ENCODE measurements at places on chromosomes 1 and 21.

DNA sequence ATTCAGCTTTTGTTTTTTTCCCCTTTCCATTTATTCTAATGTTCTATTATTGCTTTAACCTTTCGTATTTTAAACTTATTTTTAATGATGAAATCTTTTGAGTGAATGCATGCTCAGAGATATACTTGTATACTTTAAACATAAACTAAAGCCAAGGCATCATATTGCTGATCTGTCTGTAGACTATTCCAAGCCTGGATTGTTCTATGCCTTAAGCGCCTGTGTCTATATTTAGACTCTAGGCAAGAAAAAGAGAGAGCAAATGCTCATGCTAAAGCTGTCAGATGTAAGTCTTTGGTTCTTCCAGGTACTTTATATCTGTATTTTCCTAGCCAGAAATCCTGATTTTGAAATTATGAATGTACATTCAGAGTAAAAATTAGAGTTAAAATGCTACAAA is 14.4 kb downstream of the SH3GLB1 start:
- no peak for DNase-seq

- DNase-seq: no peak
Observed at GRCh38 chr1:234162661-234163060, 210.6 kb upstream of the COA6 start.

DNA sequence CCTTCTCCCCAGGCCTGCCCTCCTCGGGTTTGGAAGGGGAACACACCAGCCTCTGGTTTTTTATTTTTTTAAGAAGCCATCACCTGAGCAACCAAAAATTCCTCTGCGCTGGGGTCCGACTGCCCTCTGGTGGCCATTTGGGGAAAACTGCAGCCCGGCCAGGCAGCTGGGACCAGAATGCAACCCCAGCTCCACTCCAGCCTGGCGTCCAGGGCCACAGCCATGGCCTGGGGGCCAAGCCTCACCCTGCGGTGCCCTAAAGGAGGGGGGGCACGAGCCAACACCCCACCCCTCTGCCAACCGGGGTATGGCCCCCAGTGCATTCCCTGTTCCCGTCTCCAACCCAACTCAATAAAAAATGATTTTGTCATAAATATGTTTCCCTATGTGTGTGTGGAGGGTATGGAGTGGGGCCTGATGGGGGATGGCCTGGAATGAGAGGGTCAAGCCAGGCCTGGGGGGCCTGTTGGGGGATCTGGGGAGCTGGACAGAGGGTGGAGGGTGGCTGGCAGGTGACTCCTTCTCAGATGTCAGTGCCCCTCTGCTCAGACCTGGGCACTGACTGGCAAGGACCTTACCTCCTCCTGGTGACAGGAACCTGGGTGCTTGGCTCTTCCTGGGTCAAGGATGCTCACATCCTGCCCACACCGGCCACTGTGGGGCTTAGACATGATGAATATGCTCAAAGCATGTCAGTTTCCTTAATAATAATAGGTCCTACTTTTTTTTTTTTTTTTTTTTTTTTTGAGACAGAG is 3.2 kb downstream of the GPR3 start:
- DNase-seq: peak; percentile 81

DNA sequence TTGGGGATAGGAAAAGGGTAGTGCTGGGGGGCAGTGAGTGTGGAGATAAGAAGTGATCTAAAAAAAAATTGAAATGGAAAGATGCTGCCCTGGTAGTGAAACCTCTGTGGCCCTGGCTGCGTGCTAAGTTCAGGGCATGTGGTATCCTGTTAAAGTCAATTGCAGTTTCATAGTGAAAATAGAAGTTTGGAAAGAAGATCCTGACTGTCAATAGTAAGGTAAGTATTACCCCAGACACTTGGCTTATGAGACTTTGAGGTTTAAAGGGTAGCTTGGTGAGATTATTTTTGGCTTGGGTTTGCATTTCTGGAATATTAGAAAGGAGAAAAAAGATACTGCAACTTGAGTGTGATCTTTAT is 6.8 kb downstream of the ARID1A start:
- peak; percentile 54 for DNase-seq

DNA sequence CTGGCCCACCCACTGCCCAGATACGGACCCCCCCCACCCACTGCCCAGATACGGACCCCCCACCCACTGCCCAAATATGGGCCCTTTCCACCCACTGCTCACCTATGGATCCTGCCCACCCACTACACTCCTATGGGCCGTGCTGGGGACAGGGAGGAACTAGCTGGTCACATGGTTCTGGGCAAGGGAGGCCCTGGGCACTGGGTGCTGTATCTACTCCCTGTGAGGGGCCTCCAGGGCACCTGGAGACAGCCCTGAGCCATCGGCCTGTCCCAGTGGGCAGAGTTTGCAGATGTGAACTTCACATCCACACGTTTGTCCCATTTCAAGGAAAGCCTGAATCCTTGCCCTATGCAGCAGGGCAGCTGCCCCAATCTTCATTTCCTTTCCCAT is 71.4 kb upstream of the COL6A1 start:
- no peak for DNase-seq

GRCh38 chr1:215568299-215568692 is 1.2 kb downstream of the KCTD3 start:
- DNase-seq: no peak

- peak; percentile 26 for DNase-seq
Observed at GRCh38 chr1:147539122-147539575, 2.2 kb upstream of the BCL9 start.

DNA sequence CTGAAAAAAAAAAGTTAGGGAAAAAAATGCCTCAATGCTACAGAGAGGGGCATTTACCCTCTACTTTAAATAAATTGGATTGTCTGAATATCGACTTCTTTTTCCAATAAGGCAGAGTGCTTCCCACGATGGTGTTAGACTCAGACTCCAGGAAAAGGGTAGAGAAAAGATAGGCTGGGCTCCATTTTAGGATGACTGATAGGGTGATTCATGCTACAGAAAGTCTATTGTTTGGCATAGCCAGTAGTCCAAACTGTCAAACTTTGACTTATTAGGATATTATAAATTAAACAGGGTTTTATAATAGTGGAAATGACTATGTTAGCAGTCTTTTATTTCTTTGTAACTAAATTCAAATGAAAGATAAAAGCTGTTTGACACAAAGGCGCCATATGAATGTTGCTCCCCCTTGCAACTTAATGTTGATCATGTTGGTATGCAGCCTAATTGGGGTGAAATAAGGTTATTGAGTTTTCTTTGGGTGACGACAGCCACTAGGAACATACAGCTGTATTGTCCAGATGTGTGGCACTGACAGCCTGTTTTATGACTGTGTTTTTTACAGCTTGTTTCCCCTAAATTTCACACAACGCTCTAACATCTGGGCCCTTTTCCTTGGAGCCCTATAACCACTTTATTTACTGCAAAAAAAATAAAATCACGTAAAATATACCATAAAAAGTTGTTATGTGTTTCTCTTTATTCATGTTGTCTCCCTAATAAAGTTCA is 69.3 kb downstream of the SPAG17 start:
- DNase-seq: no peak

DNA sequence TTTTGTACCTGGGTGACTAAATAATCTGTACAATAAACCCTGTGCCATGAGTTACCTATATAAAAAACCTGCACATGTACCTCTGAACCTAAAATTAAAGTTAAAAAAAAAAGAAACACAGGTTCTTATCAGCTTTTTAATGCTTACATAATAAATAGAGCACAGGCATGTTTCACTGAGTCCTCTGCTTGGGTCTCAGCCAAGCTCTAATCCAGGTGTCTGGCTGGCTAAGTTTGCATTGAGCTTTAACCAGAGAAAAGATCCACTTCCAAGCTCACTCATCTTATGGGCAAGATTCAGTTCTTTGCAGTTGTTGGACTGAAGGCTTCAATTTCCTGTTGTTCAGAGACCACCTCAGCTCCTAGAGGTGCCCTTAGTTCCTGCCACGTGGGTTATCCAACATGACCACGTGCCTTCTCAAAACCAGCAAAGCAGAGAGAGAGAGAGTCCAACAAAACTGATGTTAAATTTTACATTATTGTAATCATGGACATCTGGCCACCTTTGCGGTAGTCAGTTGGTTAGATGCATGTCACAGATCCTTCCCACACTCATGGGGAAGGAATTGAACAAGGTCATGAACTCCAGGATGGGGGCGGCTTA is 68.2 kb upstream of the TMPRSS2 start:
- DNase-seq: no peak

DNA sequence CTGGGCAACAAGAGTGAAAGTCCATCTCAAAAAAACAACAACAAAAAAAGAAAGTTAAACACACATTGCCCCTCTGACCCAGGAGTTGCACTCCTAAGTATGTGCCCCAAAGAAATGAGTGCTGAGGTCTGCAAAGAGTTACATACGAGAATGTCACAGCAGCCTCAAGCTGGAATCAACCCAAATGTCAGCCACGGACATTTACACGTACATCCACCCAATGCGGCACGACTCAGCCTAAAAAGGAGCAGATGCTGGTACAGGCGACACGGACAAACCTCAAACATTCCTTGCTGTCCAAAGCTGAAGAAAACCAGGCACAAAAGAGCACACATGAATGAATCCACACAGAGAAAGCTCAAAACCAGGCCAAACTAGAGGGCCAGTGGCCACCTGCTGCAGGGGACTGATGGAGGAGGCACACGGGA is 46.8 kb upstream of the ECE1 start:
- DNase-seq: no peak

- DNase-seq: peak; percentile 52
Observed at GRCh38 chr1:156750711-156751450, 594 bp downstream of the HDGF start.

DNA sequence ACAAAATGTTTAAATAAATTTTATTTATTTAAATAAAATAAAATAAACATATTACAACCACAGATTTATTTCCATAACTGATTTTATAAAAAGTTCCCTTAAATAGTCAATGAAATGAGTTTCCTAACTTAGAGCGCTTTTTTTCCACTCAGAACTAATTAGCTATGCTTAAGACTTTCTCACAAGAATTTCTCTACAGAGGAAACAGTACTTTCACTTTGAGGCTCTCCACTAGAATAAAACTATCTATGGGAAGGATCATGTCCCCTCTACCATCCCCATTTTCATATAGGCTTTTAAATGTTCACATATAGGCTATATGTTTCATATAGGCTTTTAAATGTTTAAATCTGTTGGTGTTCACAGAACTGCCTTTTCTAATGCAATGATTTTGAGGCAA is 40.0 kb upstream of the DPH5 start:
- no peak for DNase-seq

- DNase-seq: no peak
Observed at GRCh38 chr1:17741052-17741451, 14.1 kb upstream of the ACTL8 start.

GRCh38 chr1:207396168-207396746 is 57.9 kb upstream of the CR2 start:
- no peak for DNase-seq

DNA sequence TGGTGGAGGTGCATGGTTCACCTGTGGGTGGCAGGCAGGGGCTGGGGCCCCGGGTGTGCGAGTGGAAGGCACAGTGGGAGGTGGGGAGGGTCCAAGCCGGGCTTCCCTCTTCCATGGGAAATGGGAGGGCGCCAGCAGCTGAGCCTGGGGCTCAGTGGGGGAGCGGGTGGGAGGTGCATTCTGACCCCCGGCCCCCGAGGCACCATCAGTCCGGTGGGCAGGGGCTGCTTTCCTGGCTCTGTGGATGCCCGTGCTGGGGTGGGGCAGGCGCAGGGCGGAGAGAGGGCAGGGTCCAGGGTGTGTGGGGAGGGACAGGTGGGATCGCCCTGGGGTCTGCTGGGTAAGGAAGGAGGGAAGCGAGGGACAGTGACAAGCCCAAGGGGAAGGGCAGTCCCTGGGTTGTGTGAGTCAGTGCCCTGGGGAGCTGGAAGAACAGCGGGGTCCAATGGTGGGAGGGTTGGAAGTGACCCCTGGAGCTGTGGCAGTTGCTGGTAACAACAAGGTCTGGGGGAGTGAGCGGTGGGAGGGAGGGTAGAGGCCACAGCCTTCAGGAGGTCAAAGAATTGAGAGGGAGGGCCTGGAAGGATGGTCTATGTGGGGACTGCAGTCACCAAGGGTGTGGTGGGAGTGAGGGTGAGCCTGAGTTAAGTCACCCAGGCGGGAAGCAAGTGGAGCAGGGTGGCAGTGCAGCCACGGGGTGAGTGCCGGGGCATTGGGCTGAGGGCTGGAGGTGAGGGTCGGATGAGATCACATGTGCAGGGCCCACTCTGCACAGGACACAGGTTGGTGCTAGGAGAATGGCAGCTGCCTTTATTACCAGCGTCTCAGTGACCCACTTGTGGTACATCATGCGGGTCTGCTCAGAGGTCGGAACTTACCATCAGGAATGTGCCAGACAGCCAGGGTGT is 29.6 kb downstream of the LHX4 start:
- no peak for DNase-seq
